GM12892 (cell line): ENCODE measurements at places on chromosomes 12 and 14.
A peak's percentile ranks its signal among the peaks of the same experiment; 100 is the strongest.

- DNase-seq = no peak
Observed at GRCh38 chr12:110311903-110312302, 30.9 kb downstream of the ATP2A2 start.

DNA sequence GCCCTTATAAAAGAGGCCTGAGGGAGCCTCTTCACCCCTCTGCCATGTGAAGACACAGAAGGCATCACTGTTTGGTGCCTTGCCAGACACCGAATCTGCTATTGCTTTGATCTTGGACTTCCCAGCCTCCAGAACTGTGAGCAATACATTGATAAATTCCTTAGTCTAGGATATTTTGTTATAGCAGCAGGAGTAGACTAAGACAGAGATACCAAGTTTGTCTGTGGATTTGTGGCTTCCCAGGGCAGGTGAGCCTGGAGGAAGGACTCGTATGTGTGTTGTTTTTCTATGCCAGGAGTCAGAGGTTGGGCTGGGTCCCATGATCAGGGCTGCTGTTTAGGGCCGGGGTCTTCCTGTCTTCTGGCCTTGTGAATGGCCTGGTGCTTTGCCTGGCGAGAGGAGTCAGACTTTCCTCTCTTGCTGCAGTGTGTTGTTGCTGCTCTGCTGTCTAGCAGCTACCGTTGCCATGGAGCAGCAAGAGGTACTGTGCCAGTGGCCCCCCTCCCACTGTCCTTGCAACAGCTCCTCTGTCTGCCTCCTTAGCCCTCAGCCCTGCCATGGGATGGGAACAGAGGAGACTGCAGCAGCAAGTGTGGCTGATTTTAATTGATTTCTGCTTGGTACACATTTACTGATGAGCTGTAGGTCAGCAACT lies 111.2 kb downstream of the CHST11 start:
- DNase-seq = no peak

GRCh38 chr12:94566345-94566744 lies 84.0 kb downstream of the TMCC3 start:
- DNase-seq = no peak

DNA sequence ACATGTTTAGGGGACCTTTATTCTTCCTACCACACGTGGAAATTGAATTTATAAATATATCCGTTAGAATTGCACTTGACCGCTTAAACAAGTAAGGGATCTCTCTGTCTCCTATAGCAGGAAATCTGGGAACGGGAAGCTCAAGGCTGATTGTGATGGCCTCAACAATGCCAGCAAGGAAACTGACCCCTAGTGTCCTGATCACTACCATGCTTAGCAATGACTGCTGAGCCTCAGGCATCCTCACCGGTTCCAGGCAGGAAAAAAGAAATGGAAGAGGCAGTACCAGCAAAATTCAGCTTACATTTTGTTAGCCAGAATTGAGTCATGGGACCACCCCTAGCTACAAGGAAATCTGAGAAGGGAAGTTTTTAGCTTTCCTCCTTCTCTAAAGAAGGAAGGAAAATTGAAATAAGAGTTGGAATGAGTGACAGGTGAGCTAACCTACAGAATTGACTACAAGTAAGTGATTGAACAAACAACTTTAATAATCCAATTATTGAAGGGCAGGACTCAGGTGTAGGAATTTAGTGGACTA lies 43.9 kb upstream of the AMN1 start:
- DNase-seq = no peak

GRCh38 chr14:31205681-31206535 lies 1.7 kb downstream of the HECTD1 start:
- no peak for DNase-seq

DNA sequence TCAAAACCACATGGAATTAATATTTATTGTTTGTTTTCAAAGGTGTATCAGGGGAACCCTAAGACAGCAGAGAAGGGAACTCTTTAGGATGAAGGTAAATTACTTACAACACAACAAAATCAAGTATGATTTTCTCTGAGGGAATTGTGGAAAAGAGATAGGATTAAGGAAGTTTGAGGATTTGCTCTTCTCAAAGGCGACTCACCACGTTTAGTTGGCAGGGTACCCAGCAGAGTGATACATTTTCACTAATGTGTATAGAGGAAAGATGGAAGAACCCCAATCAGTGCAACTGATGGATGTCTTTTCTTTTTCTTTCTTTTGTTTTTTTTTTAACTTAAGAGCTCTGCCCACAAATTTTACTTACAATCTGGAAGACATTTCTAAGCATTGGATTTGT lies 499.2 kb downstream of the CCER1 start:
- no peak for DNase-seq

- DNase-seq = no peak
Observed at GRCh38 chr12:111029732-111030131, 109.4 kb upstream of the MYL2 start.

- DNase-seq = no peak
Observed at GRCh38 chr12:113173081-113173698, 12.1 kb downstream of the DDX54 start.

- no peak for DNase-seq
Observed at GRCh38 chr12:28781671-28782652, 367.1 kb upstream of the FAR2 start.

DNA sequence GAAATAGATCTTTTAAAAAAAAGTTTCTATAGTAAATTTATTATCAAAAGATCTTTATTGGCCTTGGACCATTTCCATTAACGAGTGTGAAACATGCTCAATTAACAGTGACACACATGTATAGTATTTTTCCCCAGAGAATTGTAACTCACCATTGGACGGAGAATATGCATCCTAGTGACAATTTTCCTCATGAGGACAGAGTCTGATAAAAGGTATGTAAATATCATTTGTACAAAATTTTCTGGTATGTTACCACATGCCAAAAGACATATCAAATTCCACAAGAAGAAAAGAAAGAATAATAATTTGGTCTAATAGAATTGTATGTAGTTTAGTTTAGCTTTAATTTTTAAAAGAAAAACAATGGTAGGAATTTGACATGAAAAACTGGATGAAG lies 1096.0 kb upstream of the FLRT2 start:
- no peak for DNase-seq

GRCh38 chr14:34733245-34733644 lies 18.9 kb upstream of the CFL2 start:
- no peak for DNase-seq

DNA sequence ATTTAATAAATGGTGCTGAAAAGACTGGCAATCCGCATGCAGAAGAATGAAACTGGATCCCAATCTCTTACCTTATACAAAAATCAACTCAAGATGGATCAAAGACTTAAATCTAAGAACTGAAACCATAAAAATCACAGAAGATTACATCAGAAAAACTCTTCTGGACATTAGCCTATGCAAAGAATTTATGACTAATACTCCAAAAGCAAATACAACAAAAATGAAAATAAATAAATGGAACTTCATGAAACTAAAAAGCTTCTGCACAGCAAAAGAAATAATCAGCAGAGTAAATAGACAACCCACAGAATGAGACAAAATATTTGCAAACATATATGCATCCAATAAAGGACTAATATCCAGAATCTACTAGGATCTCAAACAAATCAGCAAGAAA lies 14.3 kb upstream of the CLEC1A start:
- no peak for DNase-seq

GRCh38 chr12:89765959-89766824 lies 57.6 kb upstream of the ATP2B1 start:
- no peak for DNase-seq

DNA sequence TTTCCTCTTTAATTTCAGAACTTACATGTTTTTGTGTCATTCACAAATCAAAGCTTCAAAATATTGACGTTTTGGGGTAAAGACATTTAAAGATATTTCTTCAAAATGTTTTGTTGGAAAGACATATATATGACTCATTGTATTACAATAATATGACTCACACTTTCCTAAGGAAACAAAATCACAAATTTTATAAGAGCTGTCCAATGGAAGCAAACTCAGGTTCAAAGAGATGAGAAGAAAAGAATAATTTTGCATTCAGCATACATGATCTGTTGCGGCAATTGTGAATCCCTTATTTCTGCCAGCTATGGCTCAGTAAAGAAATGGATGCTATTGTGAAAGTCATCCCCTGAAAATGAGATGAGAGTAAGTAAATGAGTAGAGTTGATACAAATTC lies 82.7 kb downstream of the GRIP1 start:
- DNase-seq = no peak

DNA sequence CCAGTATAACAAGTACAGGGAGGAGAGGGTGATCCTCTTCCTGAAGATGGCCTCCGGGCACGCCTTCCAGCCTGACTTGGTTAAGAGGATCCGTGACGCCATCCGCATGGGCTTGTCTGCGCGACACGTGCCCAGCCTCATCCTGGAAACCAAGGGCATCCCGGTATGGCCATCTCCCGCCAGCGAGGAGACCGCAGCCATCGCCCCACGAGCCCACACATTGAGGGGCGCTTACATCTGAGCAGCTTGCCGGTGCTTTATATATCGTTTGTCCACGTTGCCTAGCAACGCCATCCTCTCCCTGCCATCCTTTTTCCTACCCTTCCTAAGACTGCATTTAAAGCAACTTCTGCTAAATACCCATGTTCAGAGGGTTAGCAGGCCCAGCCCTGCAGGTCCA lies 71.5 kb downstream of the AACS start:
- no peak for DNase-seq

DNA sequence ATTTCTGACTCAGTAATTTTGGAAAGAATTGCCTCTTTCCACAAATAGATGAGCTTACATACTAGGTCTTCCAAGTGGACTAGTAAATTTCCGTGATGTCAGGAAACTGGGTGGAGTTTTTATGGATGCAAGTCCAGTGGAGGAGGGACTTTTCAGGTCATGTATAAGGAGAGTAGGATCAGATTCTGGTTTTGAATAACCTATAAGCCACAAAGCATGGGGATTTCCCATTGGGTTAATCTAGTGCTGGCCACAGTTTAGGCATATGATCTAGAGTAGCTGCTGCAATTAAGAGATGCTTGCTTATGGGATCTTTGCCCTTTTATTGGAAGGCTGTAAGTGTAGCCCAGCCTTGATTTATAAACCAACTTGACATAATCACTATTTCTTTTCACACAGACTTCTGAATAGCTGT lies 33.8 kb downstream of the STK38L start:
- DNase-seq = peak; percentile 13

DNA sequence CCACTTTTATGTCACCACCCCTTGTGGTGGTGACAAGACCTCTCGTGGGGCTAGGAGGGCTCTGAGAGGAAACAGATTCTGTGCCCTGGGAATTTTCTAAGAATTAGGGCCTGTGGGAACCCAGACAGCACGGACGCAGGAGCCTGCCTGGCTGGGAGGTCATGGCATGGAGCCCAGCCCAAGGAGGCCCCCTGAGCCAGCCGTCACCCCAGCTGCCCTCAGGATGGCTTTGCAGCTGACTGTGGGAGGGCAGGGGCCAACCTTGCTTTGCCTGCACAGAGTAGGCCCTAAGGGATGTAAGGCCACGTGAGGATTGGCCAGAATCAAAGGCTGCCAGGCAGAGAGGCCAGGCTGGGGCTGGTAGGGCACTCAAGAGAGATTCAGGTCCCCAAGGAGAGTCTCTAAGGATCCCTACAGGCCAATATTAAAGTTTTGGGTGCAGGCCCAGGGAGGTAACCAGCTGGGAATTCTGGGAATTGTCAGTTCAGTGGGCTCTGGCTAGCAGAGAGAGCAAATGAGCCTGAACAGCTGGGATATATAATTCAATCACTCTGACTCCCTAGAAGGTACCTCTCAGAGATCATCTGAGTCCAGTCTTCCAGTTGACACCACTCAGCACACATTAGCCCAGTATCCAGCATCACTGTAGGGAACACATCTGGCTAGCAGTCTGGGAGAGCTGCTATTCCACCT lies 6.4 kb downstream of the LTBP2 start:
- no peak for DNase-seq

DNA sequence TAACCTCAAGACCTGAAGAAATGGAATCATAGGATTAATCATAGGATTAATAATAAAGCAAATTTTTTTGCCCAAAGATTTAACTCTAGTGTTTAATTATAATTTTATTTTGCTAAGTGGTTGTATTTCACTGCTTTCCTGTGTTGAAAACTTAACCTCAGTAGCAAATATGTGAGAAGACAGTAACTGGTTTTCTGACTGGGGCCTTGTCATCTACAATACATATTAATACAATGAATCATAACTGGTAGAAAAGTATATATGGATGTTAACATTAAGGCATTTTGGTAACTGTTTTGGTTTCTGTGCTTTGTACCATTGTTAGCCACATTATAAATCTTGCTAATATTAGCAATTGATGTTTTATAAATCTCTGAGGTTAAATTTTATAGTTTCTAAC lies 92.2 kb downstream of the ACSS3 start:
- no peak for DNase-seq

DNA sequence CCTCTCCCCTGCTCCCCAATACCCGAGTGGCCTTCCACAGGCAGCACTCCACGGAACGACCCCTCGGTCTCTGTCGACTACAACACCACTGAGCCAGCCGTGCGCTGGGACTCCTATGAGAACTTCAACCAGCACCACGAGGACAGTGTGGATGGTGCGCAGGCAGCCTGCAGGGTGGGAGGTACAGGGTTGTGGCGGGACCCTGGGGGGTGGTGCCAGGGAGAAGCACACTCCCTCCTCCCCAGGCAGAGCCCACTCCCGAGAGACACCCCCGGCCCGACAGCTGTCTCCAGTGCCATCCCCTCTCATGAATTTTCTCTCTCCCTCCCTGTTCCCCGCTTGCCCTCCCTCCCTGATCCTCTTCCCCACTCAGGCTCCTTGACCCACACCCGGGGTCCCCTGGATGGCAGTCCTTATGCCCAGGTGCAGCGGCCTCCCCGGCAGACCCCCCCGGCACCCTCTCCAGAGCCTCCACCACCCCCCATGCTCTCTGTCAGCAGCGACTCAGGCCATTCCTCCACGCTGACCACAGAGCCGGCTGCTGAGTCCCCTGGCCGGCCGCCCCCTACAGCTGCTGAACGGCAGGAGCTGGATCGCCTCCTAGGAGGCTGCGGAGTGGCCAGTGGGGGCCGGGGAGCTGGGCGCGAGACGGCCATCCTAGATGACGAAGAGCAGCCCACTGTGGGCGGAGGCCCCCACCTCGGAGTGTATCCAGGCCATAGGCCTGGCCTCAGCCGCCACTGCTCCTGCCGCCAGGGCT lies 9.0 kb downstream of the TNS2 start:
- DNase-seq = no peak

GRCh38 chr12:52630599-52631200 lies 12.3 kb upstream of the KRT73 start:
- DNase-seq = no peak
